H9 (cell line): ENCODE measurements at places on chromosomes 11 and 22. TPM values are rescaled to one million over a fixed set of nuclear protein-coding genes. Genes with fewer than 3 reads are reported as not detected.

DNA sequence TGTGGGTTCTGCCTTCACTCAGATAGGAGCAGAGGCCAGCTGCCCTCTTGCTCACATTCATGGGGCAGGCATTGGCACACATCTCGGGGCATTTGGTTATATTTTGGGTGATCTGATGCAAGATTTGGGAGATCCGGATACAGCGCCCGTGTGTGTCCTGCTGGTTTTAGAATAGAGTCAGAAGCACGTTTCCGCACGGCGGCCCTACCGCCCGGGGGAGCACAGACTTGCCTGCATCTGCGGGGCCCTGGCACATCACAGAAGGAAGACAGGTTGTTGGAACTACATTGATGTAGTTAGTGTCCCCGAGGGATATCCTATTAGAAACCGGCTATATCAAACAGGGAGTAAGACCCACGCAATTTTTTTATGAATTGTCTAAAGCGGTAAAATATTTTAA lies 982.8 kb downstream of the NTM start:
- no peak for DNase-seq

GRCh38 chr11:2451336-2451735 lies 6.5 kb downstream of the KCNQ1 start:
- DNase-seq = no peak

DNA sequence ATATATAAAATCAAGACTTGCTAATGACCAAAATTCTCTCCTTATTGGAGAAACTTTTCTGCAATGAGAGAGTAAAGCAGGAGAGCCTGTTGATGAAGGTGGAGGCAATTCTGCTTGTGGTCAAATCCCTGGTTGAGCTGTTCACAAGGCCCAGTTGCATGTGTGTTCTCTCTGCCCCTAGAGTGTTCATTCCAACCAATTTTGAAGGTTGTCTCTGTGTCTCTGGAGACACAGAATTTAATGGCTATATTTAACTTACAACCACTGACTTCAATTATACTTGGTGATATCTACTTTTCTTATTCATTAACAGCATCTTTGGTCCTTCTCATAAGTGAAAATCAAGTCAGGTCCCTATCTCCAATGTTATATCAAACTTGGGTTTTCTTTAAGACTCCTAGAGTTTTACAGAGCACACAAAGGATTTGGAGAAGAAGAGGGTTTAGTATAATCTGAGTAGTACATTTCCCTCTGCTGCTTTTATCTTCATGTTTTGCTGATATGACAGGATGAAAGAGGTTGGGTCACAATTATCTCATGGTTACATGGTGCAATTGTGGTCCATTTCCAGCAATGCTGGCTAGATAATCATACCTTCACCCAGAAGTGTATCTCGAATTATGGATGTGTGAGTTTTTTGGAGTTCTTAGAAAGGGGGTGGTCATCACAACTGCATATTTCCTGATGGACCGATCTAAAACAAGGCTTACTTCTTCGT lies 4.0 kb downstream of the OOSP4A start:
- no peak for DNase-seq

GRCh38 chr11:67561971-67562619 lies 21.5 kb upstream of the GSTP1 start:
- DNase-seq = no peak

GRCh38 chr11:110335358-110335757 lies 38.9 kb upstream of the RDX start:
- no peak for DNase-seq

GRCh38 chr11:88596786-88597185 lies 259.2 kb upstream of the CTSC start:
- no peak for DNase-seq

DNA sequence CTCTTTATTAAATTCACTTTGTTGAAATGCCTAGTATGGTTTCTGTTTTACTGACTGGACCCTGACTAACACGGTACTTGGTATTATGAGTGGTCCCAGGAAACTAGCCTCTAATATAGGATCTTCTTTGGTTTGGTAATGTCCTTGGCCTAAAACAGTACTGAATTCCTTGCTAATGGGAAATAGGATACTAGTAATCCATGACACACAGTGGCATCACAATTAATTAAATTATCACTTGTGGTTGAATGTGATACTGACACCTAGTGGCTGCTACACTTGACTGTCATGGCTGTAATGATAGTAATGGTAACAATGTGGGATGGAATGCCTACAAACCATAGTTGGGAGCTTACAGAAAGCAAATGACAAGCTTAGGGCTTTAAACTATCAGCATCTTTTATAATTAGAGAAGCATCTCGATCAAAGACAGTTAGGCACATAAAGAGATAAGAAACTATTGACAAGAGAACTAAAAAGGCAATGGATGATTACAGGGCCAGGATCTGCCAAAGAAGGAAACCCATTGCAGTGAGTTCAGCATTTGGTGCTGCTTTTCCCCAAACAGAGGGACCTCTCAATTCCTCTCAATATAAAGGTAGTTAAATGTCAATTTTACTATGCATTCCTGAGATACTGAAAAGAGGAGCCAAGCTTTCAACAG lies 8.6 kb downstream of the DNHD1 start:
- no peak for DNase-seq

DNA sequence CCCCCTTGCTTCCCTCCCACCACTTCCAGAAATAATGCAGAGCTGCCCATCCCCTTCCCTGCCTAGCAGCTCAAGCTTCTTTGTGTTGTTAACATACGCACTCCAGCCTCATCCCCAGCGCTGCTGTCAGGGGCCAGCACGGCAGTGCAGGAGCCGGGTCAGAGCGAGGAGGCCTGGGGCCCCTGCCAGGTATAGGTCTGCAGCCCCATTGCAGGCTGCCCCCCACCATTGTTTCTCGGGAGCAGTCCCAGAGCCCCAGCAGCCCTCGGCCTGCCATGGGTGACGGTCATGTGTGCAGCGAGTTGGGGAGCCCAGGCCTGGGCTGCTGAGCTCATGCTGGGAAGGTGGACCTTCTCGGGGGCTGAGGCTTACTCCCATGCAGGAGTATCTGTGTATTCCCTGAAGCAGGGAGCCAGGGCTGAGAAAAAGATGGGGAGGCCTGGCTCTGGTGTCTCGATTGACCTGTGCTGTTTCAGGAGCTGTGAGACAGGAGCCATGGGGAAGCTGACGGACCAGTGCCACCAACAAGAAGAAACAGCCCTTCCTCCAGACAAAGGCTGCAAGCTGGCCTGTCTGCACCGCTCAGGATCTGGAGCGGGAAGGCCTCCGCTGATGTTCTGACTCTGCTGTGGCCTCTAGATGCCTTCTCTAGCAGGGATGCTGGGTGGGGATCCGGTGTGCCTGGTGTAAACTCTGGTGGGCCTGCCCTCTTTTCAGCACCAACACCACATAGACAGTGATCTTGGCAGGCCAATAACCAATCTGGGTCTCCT lies 220.5 kb upstream of the B3GAT1 start:
- no peak for DNase-seq

DNA sequence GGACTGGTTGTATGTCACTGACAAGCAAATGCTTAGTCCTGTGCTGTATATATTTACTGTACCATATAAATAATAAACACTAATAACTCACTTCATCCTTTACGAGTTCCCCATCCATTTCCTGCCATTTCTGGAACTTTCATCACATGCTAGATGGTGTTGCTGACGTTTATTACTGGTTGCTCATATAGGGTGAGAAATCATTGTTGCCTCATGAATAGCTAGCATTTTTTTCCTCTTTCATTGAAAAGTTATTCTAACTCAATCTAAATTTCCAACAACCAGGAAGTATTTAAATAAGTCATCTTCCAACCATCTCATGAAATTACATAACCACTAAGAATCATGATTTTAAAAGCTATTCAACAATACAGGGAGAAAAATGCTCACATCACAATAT lies 88.6 kb upstream of the RCN1 start:
- no peak for DNase-seq

DNA sequence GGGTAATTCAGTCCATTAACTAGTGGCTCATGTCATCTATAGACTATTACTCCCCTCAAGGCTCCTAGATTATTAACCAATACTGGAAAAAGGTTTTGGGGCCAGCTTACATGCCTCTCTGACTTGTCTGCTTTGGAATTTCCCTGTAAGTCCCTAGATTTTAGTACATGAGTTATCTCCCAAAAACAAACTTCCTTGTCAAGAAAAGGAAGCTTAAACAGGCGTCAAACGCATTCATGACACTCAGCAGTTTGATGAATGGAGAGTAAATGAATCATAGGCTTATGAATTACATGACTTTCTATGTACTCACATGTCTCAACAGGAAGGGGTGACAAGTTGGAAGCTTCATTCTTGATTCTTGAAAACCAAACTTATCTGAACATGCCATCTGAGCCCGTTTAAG lies 70.8 kb downstream of the BLID start:
- DNase-seq = no peak

- DNase-seq = no peak
Measured at GRCh38 chr11:1177020-1177770, 19.4 kb downstream of the MUC5AC start.

- peak; percentile 39 for DNase-seq
Measured at GRCh38 chr22:41907436-41908401, 7.2 kb downstream of the SHISA8 start.

- no peak for DNase-seq
Measured at GRCh38 chr11:116352881-116353280, 419.9 kb downstream of the BUD13 start.

GRCh38 chr11:86172894-86173293 lies 71.7 kb upstream of the EED start:
- DNase-seq = no peak

The OR8G1 gene
- total RNA-seq = not detected in 2 replicates

The POU2AF1 gene
- not detected in 2 replicates for total RNA-seq

The LYVE1 gene
- not detected in 2 replicates for total RNA-seq

The OR2AG1 gene
- total RNA-seq = not detected in 2 replicates

The MRGPRX4 gene
- not detected in 2 replicates for total RNA-seq

The MMP10 gene
- total RNA-seq = 0.20 TPM in 1 of 2 replicates, not detected in the other

The ABCC8 gene
- 2.4 and 3.2 TPM in 2 replicates for total RNA-seq

The APOBEC3A gene
- total RNA-seq = not detected in 2 replicates

The C22orf31 gene
- total RNA-seq = not detected in 2 replicates

The GRM5 gene
- not detected in 2 replicates for total RNA-seq
